ENCODE measurements at places on chromosomes 6 and 20.

DNA sequence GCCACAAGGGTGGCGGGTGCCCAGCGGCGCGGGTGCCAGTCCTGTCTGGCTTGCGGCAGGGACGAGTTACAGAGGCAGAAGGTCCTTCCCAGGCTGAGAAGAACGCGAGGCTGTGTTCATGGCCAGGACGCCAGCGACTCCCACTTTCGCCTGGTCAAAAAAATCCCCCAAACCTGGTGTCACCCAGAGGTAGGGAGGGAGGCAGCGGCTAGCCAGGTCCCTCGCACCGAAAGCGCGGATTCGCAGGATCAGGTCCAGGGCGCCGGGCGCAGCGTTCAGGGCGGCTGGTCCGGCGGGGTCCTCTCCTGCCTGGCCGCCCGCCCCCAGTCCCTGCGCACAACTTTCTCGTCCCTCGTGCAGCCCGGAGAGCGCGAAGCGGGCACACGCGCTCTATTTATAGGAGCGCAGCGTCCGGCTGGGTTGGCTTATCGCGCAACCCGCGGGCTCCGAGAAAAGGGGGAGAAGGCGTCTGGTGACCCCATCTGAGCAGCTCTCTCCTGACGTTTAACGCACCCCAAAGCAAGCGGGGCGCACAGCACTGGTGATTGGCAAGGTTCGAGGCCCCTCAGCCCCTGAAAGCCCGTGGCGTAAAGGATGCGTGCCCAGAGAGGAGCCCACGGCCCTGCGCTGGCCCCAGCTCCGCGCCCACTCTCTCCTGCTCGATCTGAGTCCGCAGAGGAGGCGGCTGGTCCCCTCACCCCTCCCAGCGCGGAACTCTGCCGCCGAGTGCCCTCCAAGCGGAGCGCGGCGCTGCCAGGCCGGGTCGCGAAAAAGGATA is 519 bp downstream of the CBLN4 start:
- DNase-seq, result no peak

GRCh38 chr20:49285813-49286494 is 8.1 kb upstream of the ZNFX1 start:
- no peak for DNase-seq

DNA sequence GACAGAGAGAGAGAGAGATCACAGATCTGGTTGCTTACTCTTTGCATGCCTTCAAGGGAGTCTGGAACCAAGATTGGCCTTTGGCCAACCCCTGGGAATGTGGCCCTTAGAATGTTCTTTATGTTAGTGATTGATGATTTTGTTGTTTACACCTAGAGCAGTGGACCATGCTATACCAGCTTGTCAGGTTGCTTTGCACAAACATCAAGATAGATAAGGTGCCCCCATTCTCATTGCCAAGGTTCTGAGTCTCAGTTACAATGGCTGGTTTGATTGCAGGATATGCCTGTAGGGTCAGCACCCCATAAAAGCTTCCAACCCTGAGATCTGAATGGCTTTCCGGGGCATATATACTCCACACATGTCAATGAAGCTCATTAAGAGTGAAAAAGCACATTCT is 53.5 kb upstream of the SLC2A12 start:
- DNase-seq, result no peak

DNA sequence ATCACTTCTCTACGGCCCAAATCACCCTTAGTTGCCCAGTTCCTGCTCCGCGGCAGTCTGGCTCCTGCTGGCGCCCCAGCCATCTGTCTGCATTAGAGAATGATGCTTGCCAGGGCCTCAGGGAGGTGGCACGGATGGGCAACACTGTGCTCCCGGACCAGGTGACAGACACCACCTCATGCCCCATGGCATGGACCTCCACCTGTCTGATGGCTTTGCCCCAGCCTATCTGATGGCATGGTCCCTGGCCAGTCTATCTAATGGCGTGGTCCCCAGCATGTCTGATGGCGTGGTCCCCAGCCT is 18.8 kb upstream of the MRGBP start:
- DNase-seq, result no peak

DNA sequence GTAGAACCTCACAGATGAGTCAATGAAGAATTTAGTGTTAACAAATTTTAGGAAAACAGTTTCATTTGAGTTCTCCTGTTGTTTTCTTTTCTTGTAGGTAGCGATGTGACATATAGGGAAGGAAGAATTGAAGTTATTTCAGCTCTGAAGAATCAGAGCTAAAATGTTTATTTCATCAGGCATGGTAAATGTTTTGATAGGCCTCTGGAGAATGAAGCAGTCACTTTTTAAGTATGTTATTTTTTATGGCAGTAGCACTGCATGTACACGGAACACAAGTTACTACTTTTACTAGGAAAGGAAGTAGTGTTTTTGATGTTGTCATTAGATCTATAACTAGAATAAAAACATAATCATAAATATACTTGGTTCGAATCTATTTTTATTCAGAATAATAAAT is 1357.3 kb upstream of the CITED2 start:
- DNase-seq, result no peak

All from stimulated activated CD8-positive, alpha-beta memory T cell treated with anti-CD3 and anti-CD28 coated beads, Interleukin-7, amount 100 ng/mL, for 1 hour (primary cell).